CD4-positive, alpha-beta T cell treated with Interleukin-15 for 4 hours (primary cell): ENCODE measurements at places on chromosomes 12 and 14.

DNA sequence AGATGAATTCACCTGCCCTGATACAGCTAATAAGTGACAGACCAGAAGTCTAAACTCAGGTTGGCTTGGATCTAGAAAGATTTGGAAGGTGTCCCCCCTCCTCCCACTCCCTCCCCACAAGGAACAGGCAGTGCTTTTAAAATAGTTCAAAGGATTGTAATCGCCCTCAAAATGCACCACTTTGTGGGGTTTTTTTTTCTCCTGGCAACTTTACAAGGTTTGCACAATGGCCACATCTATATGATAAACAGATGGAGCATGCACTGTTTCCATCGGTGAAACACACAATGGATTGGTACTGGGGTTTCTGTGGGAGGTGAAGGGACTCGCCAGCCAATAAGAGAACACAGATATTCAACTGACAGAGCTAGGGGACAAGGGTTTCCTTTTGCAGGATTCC is 137.4 kb downstream of the LLPH start:
- DNase-seq = no peak

DNA sequence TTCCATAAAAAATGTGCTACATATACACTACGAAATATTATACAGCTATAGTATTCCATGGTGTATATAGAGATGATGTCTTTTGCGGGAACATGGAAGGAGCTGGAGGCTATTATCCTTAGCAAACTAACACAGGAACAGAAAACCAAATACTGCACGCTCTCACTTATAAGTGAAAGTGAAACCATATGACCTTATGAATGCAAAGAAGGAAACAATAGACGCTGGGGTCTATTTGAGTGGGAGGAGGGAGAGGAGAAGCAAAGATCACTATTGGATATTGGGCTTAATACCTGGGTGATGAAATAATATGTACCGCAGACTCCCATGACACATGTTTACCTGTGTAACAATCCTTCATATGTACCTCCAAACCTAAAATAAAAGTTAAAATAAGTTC is 142.8 kb downstream of the LRFN5 start:
- peak; percentile 21 for DNase-seq

- DNase-seq = no peak
Observed at GRCh38 chr12:57765698-57766463, 997 bp downstream of the CYP27B1 start.

DNA sequence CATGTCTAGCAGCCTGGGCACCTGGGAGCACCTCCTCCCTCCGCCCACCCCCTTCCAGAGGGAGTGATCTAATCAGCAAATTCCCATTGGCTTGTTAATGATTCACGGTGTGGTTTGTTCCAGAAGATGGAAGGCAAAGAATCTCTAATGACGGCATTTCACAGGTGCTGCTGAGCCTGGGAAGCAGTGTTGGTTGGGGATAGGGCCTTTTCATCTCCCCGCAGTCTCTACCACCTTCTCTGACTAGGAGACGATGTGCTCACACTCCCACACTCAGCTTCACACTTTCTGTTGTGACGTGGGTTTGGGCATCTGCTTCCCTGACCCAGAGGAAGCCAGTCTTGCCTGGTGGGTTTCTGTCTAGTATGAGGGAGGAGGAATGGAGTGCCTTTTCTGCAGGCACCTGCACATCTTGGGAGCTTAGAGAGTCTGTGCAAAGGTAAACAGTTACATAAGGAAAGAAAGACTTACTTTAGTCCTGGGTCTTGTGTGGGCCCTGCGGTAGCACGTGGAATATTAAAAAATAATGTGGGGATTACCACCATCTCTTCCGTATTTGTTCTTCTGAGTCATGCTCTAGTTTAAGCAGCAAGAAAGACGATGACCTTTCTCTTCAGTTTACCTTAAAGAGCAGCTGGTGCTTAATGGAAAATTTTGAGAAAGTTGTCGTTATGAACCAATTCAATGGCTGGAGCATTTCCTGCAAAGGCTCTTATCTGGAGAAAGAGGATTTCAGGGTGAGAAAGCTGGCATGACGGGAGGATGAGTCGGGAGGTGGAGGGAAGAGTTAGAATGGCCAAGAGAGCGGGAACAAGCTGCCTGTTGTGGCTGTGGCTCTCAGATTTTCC is 70.6 kb upstream of the ARHGAP5 start:
- DNase-seq = no peak

- no peak for DNase-seq
Observed at GRCh38 chr14:91926131-91926890, 21.2 kb downstream of the FBLN5 start.
